GM23248 (cell line): ENCODE measurements at places on chromosomes 5 and 9. TPM values are rescaled to one million over a fixed set of nuclear protein-coding genes. Genes with fewer than 3 reads are reported as not detected.

The SLC6A19 gene
- total RNA-seq, result not detected in 2 replicates

The SAXO1 gene
- total RNA-seq, result not detected in 2 replicates

The ADAMTS13 gene
- total RNA-seq, result 2.1 and 2.2 TPM in 2 replicates

The CAMLG gene
- total RNA-seq, result 26.2 and 35.3 TPM in 2 replicates

The HTR4 gene
- not detected in 2 replicates for total RNA-seq

- no peak for DNase-seq
These were observed 1.1 kb upstream of the SNAPC3 start for GRCh38 chr9:15421532-15421931.

DNA sequence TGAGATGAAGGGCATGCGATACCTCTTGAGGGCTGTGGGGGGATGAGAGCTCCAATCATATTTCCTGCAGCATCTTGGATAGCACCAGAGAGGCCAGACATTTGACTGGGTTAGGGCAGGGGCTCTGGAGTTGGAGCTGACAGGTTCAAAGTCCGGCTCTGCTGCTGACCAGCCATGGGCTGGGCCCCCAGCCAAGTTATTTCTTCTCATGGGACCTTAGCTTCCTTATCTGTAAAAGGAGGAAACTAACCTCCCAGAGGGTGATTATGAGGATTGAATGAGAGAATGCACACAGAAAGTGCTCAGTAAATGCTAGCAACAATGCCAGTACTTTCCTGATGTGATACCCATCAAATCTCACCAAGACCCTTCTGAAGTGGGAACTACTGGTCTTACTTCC lies 65.2 kb upstream of the SLC25A51 start:
- peak; percentile 30 for DNase-seq

GRCh38 chr9:127545196-127546124 lies 66.6 kb upstream of the STXBP1 start:
- DNase-seq, result peak; percentile 65

- no peak for DNase-seq
These were observed 44.8 kb upstream of the RNU6ATAC start for GRCh38 chr9:134208981-134209725.

GRCh38 chr5:88544671-88545070 lies 276.0 kb upstream of the TMEM161B start:
- no peak for DNase-seq

- no peak for DNase-seq
These were observed 178.8 kb downstream of the GAPVD1 start for GRCh38 chr9:125440411-125440810.

- DNase-seq, result peak; percentile 11
These were observed 25.5 kb upstream of the B4GALT1 start for GRCh38 chr9:33192493-33193255.

- no peak for DNase-seq
These were observed 130.9 kb downstream of the NFIB start for GRCh38 chr9:14183001-14183400.

DNA sequence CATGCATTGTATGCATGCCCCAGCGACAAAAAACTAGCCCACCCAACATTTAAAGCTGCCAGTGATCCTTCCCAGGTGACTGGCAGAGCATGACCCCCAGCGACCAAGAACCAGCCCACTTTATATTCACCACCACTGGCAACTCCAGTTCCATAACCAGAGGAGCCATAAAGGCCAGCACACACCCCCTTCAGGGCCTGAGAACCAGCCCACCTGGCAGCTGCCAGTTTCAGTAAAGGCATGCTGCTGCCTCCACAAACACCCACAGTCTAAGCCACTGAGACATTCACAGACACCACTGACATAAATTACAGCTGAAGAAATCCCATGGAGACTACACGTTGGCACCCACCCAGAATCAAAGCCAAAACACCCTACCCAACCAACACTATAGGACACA lies 46.9 kb upstream of the RGS7BP start:
- no peak for DNase-seq

DNA sequence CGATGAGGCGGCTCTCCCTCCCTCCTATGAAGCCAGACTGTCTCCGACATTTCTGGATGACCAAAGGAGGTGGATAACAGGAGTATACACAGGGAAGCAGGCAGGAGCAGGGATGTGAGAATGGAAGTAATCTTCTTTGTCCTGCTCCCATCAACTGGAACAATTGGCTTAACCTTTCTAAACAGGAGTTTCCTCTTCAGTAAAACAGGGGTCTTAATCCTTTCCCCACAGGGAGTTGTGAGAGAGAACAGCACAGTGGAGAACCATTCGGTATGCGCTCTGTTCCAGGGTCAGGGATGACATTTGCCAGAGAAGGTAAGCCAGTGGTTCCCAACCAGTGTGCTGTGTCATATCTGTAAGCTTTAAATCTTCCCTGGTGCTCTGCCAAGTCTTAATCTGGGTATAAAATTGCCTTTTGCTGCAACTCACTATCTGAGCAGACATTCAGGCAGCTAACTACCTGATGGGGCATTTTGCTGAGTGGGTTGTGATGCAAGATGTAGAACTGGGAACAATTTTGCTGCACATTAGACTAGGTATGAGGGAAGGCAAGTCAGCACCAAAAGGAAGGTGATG lies 294.8 kb upstream of the KIF2A start:
- DNase-seq, result no peak

GRCh38 chr9:91211919-91212318 lies 149.8 kb downstream of the AUH start:
- DNase-seq, result peak; percentile 45

GRCh38 chr9:26535151-26535550 lies 357.5 kb downstream of the CAAP1 start:
- DNase-seq, result no peak

GRCh38 chr5:140480310-140481014 lies 67.0 kb upstream of the EIF4EBP3 start:
- DNase-seq, result peak; percentile 59

DNA sequence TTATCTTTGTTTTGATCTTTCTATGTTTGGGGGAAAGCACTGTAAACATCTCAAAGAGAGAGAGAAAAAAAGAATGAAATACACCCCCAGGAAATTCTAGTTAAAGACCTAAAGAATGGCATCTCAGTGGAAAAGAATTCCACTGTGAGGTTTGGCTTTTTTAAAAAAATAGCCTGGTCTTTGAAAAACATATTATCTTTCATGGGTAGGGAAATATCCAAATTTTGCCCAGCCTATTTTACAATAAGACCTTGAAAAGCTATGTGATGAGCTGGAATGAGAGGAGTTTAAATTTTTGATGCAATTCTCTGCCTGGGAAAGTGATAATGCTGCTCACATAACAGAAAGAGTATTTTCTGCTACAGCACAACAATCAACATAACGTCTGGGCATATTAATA lies 348.1 kb upstream of the WWC1 start:
- no peak for DNase-seq

DNA sequence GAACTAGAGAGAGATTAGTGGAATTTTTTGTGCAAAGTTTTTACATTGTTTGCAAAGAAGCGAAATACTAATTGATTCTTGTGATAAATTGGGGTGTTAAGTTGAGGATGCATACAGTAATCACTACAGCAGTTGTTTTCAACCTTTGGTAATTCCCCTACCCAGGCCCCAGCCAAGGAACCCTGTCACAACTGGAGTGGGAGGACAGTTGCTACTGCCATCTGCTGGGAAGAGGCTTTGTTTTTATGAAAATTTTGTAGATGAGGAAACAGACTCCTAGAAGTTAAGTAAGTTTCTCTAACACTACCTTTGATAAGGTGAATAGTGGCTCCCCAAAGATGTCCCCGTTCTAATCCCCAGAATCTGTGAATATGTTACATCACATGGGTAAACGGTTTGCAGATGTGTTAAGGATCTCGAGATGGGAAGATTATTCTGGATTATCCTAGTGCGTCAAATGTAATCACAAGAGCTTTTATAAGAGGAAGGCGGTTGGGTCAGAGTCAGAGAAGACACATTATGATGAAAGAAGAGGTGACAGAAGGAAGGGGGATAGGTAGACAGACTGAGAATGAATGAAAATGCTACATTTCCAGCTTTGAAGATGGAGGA lies 34.0 kb upstream of the PPP1R2B start:
- peak; percentile 58 for DNase-seq

GRCh38 chr5:101539315-101539714 lies 636.2 kb upstream of the ST8SIA4 start:
- DNase-seq, result peak; percentile 6
